Liver (tissue), 10 donors: ENCODE measurements at places on chromosomes 1 and 21.
A peak's percentile ranks its signal among the peaks of the same experiment; 100 is the strongest.

DNA sequence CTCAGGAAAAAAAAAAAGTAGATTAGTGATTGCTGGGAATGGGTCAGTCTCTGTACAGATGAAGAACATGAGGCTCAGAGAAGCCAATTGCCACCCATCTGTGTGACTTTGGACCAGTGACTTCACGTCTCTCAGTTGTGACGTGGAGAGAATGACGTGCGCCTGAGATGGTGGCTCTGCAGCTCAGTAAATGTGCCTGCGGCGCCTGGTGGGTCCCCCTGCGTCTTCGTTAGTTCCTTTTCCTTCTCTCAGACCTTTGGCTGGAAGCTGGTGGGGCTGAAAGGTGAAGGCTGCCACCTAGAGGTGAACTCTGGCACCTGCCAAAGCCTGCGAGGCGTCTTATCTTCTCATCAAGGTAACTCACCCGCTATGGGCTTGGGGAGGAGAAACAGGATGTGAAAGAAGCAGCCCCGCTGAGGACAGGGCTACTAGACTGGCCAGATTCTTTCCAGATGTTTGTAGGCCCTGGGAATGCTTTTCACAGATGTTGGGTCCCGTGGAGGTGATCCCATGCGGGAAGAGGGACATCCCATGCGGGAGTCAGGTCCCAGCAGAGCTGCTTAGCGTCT is 8.7 kb upstream of the E2F2 start:
- peak; percentile 92 for DNase-seq

DNA sequence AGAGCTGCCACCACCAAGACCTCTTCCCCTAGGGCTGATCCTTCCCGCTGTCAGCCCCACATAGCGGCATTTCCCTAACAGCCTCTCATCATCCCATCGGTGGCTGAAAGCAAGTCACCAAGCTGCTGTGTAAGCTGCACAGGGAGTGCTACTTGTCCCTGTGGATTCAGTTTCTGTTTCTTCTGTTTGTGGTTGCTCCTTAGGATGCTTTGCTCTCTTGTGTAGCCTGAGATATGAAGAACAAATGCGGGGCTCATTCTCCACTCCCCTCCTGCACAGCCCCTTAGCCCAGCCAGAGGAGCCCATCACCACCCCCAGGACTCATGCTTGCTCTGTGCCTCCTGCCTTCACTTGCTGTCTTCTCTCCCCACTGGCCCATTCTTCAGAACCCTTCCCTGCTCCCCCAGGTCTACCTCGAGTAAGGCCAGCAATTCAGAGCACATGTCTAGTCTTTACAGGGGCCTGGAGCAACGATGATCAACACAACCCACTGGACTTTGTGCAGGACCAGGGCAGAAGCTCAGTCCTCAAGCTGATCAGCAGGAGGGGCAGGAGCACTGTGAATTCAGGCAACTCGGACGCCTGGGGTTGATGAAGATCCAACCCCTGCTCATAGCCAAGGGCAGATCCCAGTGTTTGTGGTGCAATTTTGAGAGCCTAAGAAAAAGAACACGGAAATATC is 82.6 kb upstream of the GALNT2 start:
- no peak for DNase-seq

GRCh38 chr1:194333240-194333639 is 1146.8 kb upstream of the B3GALT2 start:
- DNase-seq = no peak

GRCh38 chr1:248611883-248612414 is 14.4 kb upstream of the OR2T10 start:
- DNase-seq = no peak

GRCh38 chr1:155859234-155859829 is at the start of gene SYT11:
Gene SYT11 (plus strand): TSS chr1:155859567. CDS start chr1:155859762, 195 bp downstream.
- peak; percentile 93 for DNase-seq

- no peak for DNase-seq
Measured at GRCh38 chr1:6140413-6140812, 39.7 kb downstream of the CHD5 start.

DNA sequence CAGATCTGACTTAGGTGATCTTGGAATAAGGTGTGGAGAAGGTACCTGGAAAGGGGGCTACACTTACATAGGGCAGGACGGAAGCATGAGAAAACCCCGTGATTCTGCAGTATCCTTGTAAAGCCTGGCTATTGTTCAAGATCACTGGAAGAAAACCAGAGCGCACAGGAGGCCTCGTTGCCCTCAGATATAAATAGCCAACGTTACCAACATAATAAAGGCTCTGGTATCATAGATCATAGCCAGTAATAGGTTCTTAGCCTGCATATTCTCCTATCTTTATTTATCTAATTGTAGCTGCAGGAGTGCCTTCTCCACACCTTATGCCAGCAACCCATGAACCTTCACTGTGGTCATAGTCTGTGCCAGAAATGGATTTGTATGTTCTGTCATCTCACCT is 35.9 kb upstream of the MPZL1 start:
- no peak for DNase-seq

DNA sequence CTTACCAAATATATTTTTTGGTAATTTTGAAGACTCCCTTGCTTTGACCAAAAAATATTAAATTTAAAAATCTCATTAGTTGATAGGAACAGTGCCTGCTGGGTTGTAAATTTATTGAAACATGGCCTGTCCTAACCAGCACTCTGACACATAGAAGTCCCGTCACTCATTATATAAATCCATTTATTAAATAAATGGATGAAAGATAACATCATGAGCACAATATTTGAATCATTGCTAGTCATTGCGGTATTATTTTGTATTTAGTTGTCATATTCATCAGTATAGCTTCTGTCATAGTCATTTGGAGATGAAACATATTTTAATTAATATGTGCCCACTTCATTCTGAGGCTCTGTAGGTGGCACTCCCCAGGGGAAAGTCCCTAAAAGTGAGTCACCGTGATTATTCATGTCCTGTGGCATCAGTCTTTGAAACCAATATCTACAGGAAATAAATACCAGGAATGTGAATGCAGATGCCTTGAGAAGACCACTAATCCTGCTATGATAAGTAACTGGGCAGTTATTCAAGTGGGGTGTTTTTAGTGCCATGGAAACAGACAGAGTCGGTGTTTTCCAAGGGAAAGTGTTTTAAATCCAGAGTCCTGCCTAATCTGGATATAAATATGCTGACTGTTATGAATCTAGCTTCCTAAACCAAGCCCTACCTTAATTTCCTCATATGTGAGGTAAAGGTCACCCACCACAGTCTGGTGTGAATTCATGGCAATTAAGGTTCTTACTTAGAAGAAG is 302.0 kb downstream of the DUSP10 start:
- DNase-seq = no peak

DNA sequence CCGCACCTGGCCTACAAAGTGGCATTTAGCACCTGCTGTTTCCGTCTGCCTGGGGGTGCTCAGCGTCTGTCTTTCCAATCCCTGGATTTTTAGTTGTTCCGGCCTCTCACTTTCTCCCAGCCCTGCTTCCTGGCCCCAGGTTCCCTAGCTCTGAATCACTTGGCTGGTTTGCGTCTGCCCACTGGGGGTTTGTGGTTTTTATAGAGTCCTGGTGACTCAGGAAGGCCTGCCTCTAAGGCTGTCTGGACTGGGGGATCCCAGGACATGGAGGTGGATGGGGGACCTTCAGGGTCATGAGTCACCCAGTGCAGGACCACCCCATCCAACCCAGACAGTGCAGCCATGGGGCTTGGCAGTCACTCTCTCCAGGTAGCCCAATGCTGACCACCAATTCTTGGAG is 53.5 kb downstream of the MRPL37 start:
- no peak for DNase-seq

DNA sequence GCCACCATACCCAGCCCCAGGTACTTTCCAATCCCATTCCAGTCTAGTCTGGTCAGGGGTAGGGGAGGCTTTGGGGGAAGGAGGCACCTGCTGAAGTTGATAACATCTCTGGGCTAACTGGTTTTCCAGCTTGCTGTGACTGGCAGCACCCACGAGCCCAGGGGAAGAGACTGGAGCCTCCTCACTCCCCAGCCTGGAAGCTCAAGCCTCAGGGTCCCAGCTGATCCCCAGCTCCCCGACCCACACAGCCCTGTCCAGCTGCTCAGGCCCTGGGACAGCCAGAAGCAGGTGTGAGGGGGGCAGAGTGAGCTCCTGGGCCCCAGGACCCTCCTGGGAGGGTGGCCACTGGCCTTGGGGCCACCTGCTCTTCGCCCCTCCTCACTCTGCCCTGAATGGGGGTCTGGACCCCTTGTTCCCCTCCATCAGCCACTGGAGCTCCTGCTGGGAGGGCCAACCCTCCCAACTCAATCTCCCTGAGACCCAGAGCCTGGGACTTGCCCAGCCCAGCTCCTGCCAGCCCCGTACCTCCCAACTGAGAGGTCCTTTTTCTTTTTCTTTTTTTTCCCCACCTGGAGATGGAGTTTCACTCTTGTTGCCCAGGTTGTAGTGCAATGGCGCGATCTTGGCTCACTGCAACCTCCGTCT is 23.5 kb upstream of the RNU1-4 start:
- DNase-seq = peak; percentile 35

- DNase-seq = no peak
Measured at GRCh38 chr1:198662821-198663220, 24.0 kb downstream of the PTPRC start.

GRCh38 chr1:13701271-13701640 is 1.3 kb downstream of the PRDM2 start:
- DNase-seq = no peak

- no peak for DNase-seq
Measured at GRCh38 chr1:207829576-207829975, 77.7 kb downstream of the CD46 start.

GRCh38 chr21:36624105-36624504 is 74.8 kb upstream of the SIM2 start:
- DNase-seq = no peak

- DNase-seq = no peak
Measured at GRCh38 chr1:69898403-69898947, 306.9 kb downstream of the LRRC40 start.

DNA sequence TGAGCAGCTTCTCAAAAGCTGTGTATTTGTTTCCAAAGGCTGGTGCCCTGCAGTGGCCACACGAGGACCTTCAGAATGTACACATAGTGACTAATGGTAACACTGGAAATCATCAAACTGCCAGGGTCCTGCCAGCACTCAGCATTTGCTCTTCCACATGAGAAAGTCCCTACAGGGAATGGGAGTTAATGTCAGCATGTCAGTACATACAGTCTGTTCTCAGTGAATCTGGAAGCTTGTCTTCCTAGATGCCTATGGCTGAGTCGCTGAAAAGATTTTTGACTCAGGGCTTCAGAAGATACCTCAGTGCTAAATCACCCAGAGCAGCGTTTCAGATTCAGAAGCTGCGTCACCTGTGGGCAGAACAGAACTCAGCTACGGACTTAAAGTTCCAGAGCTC is 108.2 kb downstream of the CDC7 start:
- DNase-seq = no peak

GRCh38 chr1:212918824-212919223 is 31.5 kb upstream of the VASH2 start:
- no peak for DNase-seq

- DNase-seq = no peak
Measured at GRCh38 chr1:167312871-167313270, 92.2 kb downstream of the POU2F1 start.

DNA sequence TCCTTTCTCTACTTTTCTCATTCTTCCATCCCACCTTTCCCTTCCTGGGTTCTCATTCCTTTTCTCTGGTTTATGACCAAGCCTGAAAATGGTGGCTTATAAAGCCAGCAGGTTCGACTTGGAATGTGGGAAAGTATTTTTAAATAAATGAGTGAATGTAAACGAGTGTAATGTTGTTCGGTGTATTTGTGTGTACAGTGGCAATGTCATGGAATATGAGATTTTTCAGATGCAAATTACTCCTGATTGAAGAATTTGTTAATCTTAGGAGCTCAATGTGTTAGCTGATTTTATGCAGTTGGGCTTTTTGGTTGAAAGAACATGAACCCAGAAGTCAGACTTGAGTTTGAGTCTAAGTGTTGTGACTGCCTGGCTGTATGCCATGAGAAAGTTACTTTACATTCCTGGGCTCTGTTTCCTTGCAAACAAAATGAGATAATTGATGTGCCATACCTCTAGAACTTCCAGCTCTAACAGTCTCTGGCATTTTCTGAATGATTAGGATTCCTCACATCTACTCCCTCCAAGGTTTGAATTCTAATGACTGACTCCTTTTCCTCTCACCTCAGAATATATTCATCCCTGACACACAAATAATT is 6.6 kb downstream of the SGIP1 start:
- DNase-seq = no peak

DNA sequence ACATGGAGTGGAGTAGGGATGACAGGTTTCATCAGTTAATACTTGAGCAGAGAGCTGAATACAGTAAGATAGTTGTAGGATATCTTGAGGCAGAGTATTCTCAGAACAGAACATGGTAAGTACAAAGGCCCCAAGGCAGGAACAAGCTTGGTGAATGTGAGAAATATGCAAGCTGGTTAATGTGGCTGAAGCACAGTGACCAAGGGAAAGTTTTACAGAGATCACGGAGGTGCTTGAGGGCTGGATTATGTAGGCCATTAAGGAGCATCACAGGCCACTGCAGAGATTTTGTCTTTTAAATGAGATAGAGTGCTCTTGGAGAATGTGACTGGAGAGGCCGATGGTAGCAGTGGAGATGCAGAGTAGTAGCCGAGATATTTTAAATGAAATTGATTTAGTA is 54.0 kb upstream of the BOLA1 start:
- DNase-seq = no peak

DNA sequence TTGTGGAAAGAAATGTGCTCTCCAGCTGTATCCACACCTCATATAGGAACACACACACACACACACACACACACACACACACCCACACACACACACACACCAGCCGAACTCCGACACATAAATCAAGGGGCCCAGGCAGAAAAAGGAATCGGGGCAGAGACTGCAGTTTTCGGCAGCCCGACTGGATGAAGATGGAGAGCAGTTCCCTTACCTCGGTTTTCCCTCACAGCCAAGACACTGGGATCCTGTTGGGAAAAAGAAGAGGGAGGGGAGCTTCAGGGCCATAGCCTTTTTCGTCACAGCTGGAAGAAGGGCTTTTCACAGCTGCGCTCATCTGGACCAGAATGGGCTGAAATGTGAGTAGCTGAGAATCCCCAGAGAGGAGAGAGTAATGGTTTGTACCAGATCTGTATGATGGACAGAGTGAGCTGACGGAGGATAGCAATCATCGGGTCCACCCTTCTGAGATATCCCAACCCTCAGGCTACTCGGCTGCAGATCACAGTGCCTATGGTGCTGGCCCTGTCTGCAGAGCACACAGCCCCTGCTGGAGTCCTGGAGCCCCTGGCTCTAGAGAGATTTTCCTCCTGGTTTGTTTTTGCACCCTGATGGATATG is 37.7 kb downstream of the PIK3C2B start:
- DNase-seq = no peak

GRCh38 chr1:177351361-177352108 is 180.8 kb downstream of the BRINP2 start:
- no peak for DNase-seq

DNA sequence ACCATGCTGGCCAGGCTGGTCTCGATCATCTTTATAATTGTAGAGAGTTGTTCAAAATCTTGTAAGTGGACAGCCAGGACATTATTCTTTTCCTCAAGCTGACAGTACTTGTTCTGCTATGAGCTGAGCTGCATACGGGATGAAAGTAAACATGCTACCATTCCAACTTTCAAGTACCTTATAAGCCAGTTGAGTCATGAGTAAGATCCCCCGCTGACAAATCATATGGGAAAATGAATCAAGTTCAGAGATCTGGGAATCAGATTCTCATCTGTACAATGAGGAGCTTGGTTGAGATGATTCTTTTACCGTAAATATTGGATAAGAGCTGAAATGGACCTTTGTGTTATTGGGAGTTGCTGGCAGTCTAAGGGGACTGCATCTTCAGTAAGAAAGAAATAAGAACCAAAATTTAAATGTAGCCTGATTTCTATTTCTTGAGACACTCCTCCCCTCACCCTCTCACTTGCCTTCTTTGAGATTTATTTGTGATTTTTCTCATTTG is 62.7 kb downstream of the CENPF start:
- no peak for DNase-seq

GRCh38 chr1:155761736-155762405 is 73.0 kb downstream of the DAP3 start:
- DNase-seq = no peak
